ENCODE measurements at places on chromosomes 5 and 9.

- DNase-seq = peak; percentile 8
Measured at GRCh38 chr5:14143841-14144585, 871 bp downstream of the TRIO start.

DNA sequence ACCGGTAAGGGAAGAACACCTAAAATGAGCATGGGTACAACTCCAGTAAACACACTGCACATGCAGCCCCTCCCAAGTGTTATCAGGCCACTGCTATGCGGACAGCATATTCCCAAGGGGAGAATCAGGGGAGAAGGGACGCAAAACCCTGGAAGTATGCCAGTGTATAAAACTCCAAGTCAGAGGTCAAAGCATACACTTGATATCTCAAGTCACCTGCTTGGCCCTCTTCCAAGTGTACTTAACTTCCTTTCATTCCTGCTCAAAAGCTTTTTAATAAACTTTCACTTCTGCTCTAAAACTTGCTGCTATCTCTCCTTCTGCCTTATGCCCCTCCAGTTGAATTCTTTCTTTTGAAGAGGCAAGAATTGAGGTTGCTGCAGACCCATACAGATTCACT is 408.1 kb downstream of the HTR1A start:
- no peak for DNase-seq

- no peak for DNase-seq
Measured at GRCh38 chr5:122874179-122874875, 28.9 kb downstream of the SNX24 start.

DNA sequence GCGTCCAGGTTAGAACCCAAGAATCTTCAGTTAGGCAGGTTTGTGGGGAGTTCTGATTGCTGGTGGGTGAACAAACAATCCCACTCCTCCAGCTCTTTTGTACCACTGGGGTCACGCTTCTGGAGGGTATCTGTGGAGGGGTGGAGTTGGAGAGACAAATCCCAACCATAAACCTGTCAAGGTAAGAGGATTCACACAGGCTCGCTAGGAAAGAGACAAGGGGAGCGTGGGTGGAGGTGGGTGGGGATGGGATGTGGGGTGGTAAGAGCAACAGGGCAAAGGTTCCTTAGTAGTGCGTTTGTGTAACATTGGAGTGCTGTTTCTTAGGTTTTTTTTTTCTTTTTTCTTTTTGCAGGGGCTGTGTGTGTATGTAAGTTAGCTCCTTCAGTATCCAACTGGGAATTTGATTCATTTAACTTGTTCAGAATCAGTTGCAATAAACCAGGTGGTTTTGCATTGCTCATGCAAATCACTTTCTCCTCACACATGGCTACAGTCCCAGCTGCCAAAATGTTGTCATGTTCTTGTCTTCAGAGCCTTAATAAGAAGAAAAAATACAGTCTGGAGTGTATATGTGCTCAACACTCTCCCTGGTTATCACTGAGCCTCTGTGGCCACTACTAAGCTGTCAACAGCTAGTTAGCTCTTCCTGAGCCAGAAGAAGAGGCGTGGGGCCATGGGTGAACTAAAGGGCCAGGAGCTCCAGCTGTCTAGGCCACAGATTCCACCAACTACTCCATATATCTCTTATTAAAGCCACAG is 164.0 kb upstream of the RAD23B start:
- DNase-seq = no peak

DNA sequence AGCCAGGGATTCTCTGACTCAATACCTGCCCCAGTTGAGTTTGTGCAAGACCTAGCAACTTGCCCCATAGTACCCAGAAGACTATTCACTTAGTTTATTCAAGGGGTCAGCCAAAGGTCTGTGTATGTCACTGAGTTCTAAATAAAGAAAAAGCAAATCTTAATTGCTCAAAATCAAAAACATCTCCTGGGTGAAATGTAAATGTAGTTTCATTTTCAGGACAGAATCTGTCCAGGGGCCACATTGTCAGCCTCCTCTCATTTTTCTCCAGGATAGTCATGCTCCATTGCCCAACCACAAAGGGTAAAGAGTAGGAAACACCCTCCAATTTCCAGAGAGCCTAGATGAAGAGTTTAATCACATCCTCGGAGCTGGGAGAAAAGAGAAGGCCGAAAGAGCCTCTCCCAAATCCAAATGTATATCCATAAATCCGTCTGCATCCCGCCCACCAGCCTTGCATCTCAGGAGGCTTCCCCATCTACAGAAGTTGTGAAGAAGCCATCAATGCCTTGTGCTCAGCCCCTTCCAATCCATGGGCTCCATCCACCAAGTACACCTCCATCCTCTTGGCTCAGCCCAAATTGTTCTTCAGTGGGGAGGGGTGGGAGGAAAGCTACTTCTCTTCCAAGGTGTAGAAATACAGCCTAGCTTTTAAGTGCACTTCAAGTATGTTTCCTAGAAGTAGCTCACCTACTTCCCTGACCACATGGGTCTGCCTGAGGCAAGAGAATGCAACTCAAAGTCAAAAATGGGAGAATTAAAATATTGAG is 26.9 kb downstream of the ADAM19 start:
- no peak for DNase-seq

DNA sequence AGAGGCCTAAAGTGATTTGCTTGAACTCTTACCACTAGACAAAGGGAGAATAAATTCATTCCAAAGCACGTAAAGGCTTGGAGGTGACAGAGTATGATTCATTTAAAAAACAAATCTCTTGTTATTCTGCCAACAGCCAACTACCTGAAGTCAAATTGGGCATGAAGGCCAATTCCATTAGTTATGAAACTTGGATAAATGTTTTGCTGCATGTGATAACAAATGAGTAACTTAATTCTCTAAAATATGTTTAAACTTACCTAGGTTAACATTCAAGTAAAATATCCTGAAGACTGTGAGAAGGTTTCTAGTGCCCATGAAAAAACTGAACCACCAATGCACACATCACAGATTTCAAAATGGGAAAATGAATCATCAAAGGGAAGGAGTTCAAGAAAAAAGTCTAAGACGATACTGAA is 120.1 kb upstream of the TSLP start:
- no peak for DNase-seq

DNA sequence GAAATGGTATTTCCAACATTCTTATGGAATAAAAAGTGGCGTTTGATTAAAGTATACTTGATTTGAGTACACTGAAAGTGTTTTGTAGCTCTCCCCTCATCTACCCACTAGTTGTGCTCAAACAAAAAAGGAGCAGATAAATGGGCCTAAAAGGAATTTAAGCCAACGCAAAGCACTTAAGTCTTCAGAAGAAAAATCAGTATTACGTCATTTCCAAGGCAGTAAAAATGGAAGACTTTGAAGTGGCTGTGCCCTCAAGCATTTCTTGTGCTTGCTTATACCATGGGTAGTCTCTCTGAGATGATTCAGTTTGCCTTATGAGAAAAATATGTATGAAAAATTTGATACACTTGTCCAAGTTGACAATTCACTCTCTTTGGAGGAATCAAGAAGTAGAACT is 279.9 kb upstream of the CD180 start:
- no peak for DNase-seq

- no peak for DNase-seq
Measured at GRCh38 chr5:110371725-110372041, 354.8 kb downstream of the TMEM232 start.

DNA sequence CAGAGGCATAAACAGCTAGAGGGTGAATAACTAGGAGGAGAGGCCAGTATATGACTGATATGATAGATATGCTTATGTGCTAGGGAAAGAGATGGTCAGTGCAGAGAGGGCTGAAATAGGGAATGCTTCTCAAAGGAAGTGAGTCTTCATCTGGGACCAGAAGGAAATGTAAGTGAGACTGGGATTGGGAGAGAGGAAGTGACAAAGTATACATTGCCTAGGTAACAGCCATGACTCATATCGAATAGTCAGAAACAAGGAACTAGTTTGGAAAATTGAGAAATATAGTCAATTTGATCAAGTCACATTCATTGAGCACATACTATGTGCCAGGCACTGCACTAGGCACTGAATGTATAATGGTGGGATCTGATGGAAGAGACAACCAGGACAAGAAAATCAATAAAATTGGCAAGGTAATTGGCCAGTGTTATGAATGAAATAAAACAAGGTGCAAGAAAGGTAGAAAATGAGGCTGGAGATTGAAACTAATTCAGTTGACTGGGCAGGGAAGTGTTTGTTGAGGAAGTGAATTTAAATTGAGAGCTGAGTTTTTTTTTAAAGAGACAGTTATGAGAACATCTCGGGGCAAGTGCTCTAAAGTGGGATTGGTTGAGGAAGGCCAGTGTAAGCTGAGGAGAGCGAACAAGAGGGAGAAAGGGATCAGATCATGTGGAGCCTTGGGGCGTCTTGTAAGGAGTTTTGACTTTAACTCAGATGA is 4.3 kb downstream of the ERAP2 start:
- DNase-seq = no peak

Data from activated CD4-positive, alpha-beta T cell treated with anti-CD3 and anti-CD28 coated beads for 1 hour (primary cell).